Fibroblast of mammary gland (primary cell): ENCODE measurements at places on chromosomes 5 and 9.

GRCh38 chr5:62214701-62215100, 91.3 kb upstream of the KIF2A start:
- DNase-seq = peak; percentile 55

GRCh38 chr9:93634311-93635185, 58.2 kb downstream of the PHF2 start:
- no peak for DNase-seq

GRCh38 chr9:6302417-6302816, 25.8 kb upstream of the TPD52L3 start:
- DNase-seq = no peak

DNA sequence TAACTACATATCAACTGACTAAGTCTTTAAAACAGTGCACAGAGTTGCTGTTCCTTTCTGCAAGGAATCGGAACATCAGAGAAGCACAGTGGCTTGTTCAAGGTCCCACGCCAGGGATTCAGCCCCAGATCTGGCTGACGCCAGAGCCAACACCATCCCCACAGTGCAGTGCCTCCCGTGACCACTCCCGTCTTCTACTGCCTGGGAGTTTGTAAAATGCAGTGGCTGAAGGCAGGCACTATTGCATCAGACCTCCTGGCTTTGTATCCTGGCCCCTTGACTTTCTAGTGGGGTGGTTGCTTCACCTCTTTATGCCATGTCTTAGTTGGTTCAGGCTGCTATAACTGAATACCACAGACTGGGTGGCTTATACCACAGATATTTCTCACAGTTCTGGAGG, 131.0 kb downstream of the NSG2 start:
- no peak for DNase-seq

GRCh38 chr5:14663734-14664269, 716 bp upstream of the OTULIN start:
- no peak for DNase-seq

- DNase-seq = peak; percentile 90
Measured at GRCh38 chr9:4137681-4138099, 162.2 kb downstream of the GLIS3 start.

DNA sequence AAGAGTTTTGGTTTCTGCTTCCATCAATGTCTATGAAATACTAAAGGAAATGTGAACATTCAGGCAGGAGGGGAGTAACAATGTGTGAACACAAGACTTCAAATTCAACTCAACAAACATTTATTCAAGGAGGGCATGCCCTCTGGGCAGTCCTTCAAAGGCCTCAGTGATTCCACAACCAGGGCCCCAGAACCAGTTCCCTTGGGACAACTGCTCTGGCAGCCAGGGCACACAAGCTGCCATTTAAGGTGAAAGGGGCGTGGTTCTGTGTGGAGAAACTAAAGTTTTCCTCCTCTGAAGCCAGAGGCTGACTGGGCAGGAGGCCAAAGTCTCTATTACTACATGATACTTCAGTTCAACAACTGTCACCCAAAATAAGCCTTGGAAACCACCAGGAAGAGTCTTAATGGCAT, 3.2 kb downstream of the RBM18 start:
- peak; percentile 72 for DNase-seq

- no peak for DNase-seq
Measured at GRCh38 chr9:114356792-114357191, 27.1 kb downstream of the ORM2 start.

GRCh38 chr5:33631786-33632185, 191.0 kb downstream of the TARS1 start:
- peak; percentile 12 for DNase-seq

DNA sequence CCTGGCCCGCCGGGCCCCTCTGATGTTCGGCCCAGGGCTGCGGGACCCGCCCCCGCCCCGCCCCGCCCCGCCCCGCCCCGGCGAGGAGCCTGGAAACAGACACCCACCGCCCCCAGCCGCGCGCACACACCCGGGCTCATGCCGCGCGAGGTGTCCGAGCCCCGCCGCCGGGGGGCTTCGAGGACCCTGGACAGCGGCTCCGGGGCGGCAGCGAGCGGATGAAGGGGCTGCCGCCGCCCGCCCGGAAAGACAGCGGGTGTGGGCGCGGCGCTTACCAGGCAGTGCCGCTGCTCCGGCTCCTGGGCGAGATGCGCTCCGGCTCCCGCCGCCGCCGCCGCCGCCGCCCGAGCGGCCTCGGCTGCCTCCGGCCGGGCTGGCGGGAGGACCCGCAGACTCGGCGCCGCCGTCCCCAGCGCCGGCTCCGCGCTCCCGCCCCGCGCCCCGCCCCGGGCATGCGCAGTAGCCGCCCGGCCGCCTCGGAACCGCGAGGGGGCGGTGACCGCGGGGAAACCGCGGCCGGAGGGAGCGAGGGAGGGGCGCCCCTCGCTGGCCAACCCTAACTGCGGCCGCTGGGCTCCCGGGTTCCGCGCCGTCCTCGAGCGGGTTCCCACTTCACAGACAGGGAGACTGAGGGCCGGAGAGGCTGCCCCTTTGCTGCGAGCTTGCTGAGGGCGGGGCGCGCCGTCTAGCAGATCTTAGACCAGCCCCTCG, at the start of gene GPRIN1:
GPRIN1 (minus strand) TSS at position 433 of the 711 bp plus-strand sequence. CDS start 10,322 bp downstream, outside the sequence.
- DNase-seq = peak; percentile 26
